Right ventricle myocardium inferior (tissue), 1 donor: ENCODE measurements at places on chromosomes 1 and 21. TPM values are rescaled to one million over a fixed set of nuclear protein-coding genes. Genes with fewer than 3 reads are reported as not detected.
A peak's percentile ranks its signal among the peaks of the same experiment; 100 is the strongest.

The RXRG gene
- 3.1 TPM for total RNA-seq

The PTPRU gene
- 23.5 TPM for total RNA-seq

The MYCL gene
- total RNA-seq = 1.1 TPM

The C1orf116 gene
- total RNA-seq = 1.2 TPM

The LINGO4 gene
- total RNA-seq = 0.68 TPM

The SH3BP5L gene
- 22.2 TPM for total RNA-seq

The OR2L2 gene
- not detected for total RNA-seq

The LRRC71 gene
- total RNA-seq = not detected

The C1QA gene
- total RNA-seq = 124 TPM

The SHE gene
- total RNA-seq = 11.3 TPM

The INTS11 gene
- 75.7 TPM for total RNA-seq

The PUM1 gene
- total RNA-seq = 71.1 TPM

GRCh38 chr1:182674346-182675246 lies 9.8 kb downstream of the RGS8 start:
- DNase-seq = peak; percentile 66

DNA sequence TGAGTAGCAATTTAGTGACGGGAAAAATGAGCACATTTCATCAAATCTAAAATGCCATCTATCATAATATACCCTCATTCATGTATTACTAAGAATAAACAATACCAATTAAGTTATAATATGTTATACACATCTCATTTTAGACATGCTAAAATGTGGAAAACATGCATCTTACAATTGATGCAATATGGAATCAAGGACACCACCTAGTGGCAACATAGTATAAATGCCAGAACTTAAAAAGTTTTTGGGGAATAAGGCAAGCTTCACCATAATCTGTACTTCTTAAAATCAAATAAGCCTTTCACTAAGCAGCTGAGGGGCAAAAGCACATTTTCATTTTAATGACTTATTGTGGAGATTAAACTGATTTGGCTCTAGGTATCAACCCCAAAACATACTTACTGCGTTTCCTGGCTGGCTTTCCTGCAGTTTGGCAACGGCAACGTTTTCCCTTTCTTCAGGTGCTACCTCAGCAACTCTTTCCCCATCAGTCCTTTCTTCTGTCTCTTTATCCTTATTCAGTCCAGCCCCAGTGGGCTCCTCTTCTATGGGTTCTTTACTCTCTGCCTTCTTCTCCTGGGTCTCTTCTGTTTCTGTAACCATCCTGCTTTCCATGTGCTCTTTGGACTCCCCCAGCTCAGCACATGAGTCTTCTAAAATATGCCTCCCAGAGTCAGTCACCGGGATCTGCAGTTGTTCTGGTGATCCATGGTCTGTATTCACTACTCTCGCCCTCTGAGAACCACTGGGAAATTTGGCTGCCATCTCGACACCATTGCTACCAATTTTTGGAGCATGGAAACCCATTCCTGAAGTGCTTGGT lies 11.4 kb downstream of the SDE2 start:
- no peak for DNase-seq

GRCh38 chr1:78351551-78352216 lies 139.1 kb upstream of the PTGFR start:
- DNase-seq = no peak

- no peak for DNase-seq
Observed at GRCh38 chr1:37159102-37159501, 124.8 kb upstream of the GRIK3 start.

- no peak for DNase-seq
Observed at GRCh38 chr1:94050675-94051074, 70.3 kb downstream of the ABCA4 start.

GRCh38 chr1:20358761-20359263 lies 68.1 kb downstream of the VWA5B1 start:
- DNase-seq = peak; percentile 75

DNA sequence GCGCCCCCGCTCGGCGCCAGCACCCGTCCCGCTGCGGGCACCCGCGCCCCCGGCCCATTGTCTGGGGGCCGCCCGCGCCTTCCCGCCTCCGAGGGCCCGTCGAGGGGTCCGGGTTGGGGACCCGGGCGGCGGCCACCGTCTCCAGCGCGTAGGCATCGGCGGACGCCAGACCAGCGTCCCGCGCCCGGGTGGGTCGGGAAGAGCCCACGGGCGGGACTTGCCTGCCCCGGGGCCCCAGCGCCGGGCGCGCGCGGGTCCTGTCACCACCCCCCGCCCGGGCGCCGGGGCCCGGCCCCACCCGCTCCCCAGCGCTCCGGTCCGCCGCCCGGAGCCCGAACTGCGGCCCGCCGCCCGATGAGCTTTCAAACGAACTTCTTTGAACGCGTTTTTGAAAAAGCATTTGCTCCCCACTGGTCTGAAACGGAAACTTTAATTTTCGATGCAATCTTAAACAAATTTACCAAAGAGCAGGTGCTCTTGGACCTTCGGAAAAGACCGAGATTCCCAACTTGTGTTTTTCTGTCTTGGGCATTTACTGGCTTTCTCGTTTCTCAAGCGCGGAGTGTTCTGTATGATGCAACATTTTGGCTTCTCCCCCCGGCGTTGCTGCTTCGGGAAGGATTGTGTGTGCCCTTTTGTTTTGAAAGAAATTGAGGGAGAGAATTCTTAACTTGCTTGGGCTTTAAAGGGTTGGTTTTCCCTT lies 615 bp downstream of the CLIC4 start:
- no peak for DNase-seq

DNA sequence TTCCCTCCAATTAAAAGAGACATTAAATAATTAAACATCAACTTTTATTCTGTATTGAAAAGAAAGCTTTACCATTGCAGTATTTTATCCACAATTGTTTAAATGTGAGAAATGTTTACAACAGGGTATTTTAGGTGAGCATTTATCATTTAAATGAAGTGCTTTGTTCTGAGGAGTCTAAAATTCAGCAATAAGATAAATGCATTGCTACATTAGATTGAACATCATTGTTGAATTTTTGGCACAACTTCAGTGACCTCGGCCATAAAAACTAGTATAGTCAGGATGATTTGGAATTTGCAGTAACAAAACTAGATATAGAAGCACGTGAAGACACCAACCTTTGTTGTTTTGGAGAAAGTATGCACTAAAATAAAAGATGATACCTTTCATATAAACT lies 692.9 kb downstream of the USP25 start:
- DNase-seq = no peak

GRCh38 chr1:41650028-41650880 lies 165.8 kb upstream of the EDN2 start:
- DNase-seq = no peak

DNA sequence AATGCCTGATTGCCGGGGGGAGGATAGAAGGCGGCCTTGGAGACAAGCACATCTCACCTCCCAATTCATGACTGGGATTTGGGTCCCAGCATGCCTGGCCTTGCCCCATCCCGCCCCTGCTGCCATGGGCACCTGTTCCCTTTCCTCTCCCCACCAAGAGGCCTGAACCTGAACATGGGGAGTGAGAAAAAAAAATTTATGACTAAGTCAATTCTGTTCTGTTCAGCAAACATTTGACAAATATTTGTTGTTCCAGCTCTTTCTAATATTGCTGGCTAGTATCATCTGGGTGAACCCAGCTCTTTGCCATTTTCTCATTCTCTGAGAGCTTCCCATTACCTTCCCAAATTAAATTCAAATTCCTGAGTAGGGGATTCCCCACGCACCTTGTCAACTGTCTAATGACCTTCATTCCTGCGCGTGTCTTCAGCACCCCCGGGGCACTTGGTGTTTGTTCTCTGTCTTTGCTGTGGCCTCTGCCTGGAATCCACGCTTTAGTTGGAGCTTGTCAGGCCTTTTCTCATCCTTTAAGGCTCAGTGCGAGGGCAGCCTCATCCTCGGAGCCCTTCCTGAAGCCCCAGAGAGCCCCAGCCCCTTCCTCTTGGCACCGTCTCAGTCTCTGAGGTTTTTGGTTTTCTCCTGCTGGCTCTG lies 42.8 kb downstream of the ARHGEF10L start:
- no peak for DNase-seq

- no peak for DNase-seq
Observed at GRCh38 chr1:175690298-175690697, 53.1 kb downstream of the TNR start.

DNA sequence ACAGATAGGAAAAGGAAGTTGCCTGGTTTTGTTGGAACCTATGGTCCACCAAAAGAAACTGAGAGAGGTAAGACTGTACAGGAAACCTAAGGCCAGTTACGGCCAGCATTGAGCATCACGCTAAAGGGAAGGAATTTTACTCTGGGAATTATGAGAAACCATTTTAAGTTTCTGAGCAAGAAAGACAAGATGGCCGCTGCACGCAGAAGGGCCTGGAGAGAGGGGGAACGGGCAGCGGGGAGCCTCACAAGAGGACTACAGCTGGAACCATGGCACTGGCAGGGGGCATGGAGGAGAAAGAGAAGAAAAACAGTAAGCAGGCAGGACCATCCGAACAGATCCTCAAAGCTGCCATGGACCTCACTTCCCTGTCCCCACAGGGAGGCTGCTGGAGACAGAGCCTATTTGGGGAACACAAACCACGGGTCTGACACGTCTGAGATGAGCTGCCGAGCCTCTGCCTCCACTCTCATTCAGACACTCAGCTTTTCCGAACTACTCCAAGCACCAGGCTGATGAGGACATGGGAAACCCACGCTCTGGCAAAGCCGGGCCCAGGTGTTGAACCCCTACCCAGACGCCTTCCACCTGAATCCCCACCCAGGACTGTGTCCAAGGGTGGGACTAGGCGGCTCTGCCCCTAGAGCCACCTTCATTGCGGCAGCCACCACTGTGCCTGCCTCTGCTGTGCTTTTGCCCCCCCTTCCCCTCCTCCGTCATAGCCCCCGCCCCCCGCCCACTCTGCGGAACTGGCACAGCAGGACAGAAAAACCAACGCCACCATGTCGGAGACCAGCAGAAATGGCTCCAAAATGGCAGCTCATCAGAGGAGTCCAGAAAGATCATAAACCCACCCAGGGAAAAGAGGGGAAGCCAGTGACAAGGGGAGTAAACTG lies 69.0 kb downstream of the CD46 start:
- no peak for DNase-seq

- no peak for DNase-seq
Observed at GRCh38 chr1:102190429-102190828, 193.7 kb upstream of the OLFM3 start.

DNA sequence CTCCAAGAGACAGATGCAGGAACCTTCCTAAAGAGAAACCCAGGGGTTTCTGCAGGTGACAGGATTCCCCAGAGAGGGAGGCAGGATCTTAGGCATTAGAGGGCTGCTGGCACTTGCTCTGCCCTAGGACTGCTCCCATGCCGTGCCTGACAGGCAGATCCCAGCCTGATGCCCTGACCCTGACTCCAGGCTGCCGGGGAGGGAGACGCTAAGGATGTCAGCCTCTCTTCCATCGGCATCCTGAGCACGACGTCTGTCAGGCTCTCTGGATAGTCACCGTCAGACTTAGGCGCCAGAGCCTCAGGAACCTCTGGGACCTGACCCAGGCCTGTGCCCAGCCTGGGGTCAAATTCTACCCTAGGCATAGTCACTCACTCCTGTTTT lies 157.1 kb downstream of the NPHP4 start:
- peak; percentile 40 for DNase-seq

DNA sequence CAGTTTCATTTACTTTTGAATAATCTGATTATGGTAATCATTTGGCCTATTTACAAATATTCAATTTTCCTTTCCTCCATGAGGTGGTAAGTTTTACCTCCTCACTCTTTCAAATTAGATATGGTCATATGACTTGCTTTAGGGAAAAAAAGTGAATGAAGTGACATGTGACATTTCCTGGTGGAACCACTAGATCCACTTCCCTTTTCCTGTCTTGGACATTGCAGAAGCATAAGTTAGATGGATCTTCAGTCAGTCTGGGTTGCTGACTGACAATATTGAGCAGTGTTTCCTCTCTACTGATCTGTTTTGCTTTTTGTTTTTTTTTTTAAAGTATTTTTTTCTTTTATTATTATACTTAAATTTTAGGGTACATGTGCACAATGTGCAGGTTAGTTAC lies 481.1 kb upstream of the PTBP2 start:
- no peak for DNase-seq

- DNase-seq = no peak
Observed at GRCh38 chr1:225451840-225452515, 24.1 kb upstream of the LBR start.

- DNase-seq = no peak
Observed at GRCh38 chr1:227417756-227418480, 99.6 kb upstream of the CDC42BPA start.

DNA sequence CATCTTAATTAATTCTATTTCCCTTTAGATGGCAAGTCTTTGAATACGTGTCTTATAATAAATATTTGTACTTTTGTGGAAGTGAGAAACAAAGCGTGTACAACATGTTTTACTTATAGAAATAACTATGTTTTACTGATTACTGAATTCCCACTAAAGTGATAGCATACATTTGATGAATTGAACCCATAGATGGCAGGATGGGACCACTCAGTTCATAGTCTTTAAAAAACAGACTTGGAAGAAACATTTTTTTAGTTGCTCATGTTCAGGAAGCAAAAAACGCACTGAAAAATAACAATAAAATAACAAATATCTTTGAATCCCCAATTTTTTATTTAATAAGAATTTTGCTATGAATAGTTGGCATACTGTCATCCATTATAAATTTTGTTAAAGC lies 507.1 kb upstream of the ZRANB2 start:
- no peak for DNase-seq

- DNase-seq = peak; percentile 58
Observed at GRCh38 chr1:109249654-109250401, 489 bp downstream of the CELSR2 start.

DNA sequence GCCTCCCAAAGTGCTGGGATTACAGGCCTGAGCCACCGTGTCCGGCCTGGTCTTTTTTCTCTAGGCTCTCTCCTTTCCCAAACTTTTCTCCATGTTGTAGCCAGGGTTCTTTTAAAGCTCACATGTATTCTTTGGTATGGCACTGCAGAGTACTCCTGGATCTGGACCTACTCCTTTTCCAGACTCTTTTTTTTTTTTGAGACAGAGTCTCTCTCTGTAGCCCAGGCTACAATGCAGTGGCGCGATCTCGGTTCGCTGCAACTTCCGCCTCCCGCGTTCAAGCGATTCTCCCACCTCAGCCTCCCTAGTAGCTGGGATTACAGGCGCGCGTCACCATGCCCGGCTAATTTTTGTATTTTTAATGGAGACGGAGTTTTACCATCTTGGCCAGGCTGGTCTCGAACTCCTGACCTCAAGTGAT lies 602 bp upstream of the MED18 start:
- DNase-seq = no peak

DNA sequence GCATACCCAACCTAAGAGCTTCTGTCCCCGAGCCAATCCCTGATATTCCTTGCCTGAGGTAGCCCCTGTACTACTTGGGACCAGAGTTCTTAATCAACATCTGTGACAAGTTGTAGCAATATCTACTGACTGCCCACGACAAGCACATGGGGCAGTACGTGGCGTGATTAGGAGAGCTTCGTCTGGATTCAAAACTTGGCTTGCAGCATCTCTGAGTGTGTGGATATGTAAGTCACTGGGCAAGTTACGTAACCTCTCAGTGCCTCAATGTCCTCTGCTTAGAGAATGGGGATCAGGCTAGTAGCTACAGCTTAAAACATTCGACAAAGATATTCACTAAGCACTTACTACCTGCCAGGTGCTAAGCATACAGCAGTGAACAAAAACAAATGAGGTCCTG lies 5.0 kb downstream of the HSPG2 start:
- no peak for DNase-seq
